ENCODE measurements at places on chromosomes 7 and 10.

DNA sequence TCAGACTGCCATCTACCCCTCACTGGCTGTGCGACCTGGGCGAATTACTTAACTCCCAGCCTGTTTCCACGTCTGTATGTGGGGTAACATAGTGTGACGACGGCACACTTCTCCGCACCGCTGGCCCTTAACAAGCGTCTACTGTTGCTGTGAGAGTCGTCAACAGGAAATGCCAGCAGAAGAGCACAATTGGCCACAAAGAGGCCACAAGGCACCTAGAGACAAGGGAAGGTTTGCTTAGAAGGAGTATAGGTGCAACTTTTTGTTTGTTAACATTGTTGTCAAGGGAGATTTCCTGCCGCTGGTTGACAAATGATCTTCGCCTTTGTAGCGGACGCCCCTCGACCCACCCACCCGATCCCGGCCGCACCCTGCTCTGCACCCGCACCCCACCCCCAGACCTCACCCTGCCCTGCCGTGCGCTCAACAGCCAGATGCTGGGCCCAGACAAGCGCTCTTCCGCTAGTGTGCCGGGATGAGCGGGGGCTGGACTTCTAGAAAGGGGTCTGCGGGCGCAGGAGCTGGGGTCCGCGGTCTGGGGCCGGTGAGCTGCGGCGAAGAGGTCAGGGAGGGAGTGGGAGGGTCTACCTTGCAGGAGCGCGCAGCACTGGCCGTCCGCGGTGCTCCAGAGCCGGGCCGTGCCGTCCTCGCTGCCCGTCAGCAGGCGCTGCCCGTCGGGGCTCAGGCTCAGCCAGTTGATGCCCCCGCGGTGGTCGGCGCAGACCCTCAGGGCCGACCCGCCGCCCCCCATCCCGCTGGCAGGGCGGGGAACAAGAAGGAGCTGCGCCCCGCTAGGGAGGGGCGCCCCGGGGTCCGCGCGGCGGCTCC, 785 bp downstream of the WDR86 start:
- DNase-seq = peak; percentile 13

DNA sequence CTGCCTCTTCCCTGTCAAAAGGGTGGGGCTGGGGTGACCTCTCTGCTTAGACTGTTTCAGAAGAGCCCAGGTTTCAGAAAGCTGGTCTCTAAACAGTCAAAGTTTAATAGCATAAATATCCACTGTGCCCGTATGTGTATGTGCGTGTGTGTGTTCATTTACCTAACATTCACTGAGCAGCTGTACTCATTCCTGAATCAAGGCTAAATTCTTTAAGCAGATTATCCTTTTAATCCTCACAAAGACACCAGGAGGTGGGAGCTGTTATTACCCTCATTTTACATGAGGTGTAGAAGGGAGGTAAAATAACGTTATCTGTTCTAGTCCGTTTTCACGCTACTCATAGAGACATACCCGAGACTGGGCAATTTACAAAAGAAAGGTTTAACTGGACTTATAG, 72.2 kb downstream of the RSU1 start:
- no peak for DNase-seq

- DNase-seq = no peak
Observed at GRCh38 chr10:127905848-127906261, 1.0 kb upstream of the PTPRE start.

GRCh38 chr10:133070810-133071209, 16.9 kb upstream of the ADGRA1 start:
- no peak for DNase-seq

GRCh38 chr10:69567920-69568319, 5.3 kb downstream of the NEUROG3 start:
- no peak for DNase-seq

GRCh38 chr10:75788394-75789205, 357.2 kb downstream of the LRMDA start:
- DNase-seq = no peak

DNA sequence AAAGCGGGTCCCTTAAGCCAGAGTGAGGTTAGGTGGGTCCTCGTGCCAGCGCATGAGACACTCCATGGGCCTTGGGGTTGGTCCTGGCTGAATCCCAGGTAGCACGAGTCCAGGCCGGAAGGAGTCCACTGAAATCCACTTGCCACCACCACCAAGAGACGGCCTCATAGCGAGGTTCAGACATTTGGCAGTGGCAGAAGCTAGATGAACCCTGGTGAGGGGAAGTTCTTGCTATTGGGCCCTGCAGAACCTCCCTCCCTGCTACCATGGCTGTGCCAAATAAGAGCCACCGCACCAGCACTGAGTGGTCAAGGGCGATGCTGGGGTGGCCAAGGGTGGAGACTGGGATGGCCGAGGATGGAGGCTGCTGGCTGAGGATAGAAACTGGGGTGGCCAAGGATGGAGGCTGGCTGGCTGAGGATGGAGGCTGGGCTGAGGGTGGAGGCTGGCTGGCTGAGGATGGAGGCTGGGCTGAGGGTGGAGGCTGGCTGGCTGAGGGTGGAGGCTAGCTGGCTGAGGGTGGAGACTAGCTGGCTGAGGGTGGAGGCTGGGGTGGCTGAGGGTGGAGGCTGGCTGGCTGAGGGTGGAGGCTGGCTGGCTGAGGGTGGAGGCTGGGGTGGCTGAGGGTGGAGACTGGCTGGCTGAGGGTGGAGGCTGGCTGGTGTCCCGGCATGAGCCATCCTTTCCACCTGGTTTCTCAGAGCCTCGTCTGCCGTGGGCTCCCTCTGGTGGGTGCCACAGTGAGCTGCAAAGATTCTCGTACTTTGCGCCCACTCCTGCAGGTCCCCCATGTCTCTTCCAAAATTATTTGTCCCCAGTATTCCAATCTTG, 88.2 kb downstream of the ELFN1 start:
- DNase-seq = no peak

DNA sequence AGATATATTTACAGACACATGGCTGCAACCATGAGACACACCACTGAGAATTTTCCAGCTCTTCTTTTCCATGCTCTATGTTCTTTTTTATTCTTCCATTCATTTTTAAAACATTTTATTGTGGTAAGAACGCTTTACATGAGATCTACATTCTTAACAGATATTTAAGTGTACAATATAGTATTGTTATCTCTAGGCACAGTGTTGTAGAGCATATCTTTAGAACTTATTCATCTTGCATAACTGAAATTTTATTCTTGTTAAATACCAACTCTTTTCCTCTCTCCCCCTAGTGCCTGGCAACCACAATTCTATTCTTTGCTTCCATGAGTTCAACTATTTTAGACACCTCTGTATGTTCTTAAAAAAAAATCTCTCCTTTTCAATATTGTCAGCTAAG, 67.1 kb upstream of the HABP2 start:
- no peak for DNase-seq

DNA sequence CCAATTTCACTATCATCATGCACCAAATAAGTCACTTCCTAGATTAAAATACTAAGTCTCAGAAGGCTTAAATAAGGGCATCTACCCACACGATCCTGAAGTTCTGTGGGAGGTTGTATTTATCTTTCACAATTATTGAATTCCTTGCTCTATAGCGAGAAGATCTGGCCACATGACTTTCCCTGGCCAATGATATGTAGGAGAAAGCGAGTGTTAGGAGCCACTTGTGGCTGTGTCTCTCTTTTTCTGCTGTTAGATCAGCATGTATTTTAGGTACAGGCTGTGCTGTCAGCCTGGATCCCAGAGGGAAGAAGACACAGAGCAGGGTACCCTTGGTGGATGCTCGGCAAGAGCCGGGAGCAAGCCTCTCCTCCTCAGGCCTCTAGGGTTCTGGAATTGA, 131.3 kb upstream of the DPP6 start:
- DNase-seq = no peak

- DNase-seq = no peak
Observed at GRCh38 chr7:133746305-133746704, 380.8 kb upstream of the LRGUK start.

DNA sequence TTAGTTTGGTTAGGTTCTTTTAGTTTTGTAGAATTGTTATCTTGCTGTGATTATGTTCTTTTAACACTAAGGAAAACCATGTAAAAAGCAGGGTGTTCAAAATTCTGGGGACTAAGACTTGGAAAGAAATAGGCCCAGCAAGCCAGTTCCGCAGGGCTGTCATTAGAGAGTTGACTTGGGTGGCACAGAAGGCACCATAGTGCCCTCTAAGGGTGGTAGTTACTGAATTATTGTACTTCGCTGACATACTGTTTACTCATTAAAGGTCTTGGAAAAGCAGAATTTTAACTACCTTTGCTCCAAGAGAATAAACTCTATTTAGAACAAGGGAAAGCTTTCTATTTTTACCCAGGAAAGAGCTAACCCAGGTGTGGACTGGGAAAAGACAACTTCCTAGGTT, 86.5 kb downstream of the OTUD1 start:
- DNase-seq = no peak

DNA sequence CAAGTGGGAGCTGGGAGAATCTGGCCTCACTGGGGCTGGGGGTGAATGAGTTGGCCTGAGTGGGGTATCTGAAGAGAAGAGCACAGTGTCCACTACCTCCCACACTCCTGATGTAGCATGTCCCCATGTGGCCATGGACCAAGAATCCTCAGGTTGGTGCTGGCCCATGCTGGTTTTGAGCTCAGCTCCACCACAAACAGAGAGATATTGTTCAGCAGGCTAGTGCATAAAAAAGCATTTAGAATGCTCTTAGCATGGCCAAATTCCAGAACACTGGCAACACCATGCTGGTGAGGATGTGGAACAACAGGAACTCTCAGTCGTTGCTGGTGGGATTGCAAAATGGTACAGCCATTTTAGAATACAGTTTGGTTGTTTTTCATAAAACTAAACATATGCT, 61.4 kb downstream of the FRMPD2 start:
- DNase-seq = no peak

Data from stimulated activated CD8-positive, alpha-beta memory T cell treated with anti-CD3 and anti-CD28 coated beads, Interleukin-12 subunit alpha, Interleukin-12 subunit beta, amount 100 ng/mL, for 4 hours (primary cell).